ENCODE measurements at places on chromosomes 6 and 20.

DNA sequence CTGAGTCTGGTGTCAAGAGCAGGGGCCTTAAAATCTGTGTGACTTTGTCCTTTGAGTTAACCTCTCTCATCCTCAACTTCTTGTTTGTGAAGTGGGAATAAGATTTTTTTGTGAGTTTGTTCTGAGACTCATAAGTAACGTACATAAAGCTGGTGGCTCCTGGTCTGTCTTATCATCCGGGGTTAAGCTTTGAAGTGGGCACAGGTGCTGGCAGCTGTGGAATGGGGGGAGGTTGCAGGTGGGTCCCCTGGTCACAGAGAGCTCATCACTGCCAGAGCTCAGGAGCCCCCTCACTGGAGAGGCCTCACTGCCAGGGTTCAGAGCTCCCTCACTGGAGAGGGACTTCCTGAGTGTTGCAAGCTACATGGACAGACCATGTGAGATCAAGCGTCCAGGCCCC lies 174.1 kb downstream of the NRN1 start:
- DNase-seq: no peak

DNA sequence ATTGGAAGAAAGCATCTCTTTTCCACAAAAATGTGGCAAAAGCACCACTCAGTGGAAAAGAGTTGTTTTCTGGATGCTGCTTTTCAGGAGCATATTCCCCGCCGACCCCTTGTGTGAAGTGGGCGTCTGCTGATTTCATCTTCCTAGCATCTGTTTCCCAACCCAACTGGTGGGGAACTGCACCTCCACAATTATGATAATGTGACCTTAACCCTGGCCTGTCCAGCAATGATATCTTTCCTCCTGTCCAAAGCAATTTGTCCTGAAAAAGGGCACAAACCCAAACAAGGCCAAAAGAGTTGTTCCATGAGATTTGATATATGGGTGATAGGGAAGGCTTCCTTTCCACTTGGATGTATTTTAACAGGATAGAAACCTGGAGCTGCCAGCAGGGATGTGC lies 7.3 kb upstream of the SMIM8 start:
- DNase-seq: no peak

- DNase-seq: no peak
Measured at GRCh38 chr6:12560315-12560714, 156.3 kb upstream of the PHACTR1 start.

- DNase-seq: no peak
Measured at GRCh38 chr20:40471261-40471629, 217.8 kb downstream of the MAFB start.

GRCh38 chr6:24910331-24910960 lies 25.3 kb downstream of the RIPOR2 start:
- no peak for DNase-seq

- no peak for DNase-seq
Measured at GRCh38 chr6:100472674-100473073, 8.0 kb upstream of the SIM1 start.

- no peak for DNase-seq
Measured at GRCh38 chr6:72864236-72864635, 242.4 kb downstream of the KCNQ5 start.
